ENCODE measurements at places on chromosomes 5 and 9.

DNA sequence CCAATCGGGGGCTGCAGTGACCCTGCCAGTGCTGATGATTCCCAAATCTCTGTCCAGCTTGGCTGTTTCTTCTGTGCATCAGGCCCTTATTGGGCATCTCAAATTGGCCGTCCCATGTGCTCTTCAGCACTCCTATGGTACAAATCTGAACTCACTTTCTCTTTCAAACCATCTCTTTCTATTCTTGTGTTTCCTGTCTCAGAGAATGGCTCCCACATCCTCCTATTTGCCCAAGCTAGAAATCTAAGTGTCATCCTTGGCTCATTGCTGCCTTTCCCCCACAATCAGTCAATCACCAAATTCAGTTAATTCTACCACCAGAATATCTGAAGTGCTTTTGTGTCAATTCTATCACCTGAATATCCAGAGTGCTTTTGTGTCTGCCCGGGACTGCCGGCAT is 336.6 kb downstream of the CWC27 start:
- DNase-seq = no peak

DNA sequence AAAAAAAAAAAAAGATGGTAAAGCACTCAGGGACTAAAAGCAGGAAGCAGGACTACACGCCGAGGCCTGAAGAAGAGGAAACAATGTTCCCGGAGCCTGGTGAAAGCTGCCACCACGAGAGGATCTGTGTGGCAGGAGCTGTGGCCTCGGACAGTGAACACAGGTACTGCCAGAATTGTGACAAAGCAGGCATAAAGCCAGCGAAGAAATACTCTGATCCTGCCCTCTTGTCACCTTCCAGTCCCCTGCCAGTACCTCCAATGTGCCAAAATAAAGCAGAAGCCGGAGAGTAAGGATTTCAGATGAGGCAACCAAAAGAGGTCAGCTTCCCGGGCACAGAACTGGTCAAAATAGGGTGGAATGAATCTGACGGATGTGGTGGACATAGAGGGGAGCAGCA is 211.5 kb upstream of the TARS1 start:
- DNase-seq = no peak

DNA sequence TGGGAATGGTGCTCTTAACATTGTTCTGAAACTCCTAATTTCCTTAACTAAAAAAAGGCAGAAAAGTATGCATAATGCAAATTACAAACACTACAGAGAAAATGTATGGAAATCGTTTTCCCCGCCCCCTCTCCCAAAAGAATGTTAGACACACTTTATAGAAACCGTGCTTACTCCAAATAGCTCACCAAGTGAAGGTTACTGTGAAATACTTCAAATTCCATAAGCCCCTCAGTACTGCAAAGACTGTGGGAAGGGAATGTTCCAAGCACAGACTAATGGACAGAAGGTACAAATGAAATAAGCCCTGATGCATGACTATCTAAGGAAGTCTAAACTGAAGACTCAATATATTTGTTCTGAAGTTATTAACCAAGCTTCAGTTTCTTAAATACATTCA is 12.5 kb downstream of the MAPKAP1 start:
- DNase-seq = no peak

DNA sequence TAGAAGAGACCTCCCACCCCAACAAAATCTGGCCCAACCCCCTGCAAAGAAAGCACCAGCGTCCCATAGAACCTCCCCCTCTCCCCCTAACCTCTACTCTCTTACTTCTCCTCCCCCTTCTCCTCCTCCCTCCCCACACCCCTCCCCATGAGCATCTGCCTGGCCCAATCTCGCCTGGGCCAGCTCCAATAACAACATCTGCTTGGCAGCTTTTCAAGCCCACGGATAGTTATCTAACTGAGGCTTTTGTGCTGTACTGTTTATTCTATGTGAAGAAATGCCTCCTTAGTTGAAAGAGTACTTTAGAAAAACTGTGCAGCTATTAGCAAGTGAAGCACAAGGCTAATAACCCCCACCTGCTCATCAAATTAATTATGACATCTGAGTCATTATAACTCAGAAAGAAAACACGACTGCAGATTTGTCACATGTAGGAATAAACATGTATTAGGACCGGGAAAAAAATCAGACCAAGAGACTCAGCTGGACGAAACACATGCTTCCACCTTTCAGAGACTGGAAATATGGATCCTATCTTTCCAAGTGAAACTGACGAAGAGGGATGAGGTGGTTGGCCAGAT is 42.8 kb downstream of the NFIB start:
- DNase-seq = no peak

DNA sequence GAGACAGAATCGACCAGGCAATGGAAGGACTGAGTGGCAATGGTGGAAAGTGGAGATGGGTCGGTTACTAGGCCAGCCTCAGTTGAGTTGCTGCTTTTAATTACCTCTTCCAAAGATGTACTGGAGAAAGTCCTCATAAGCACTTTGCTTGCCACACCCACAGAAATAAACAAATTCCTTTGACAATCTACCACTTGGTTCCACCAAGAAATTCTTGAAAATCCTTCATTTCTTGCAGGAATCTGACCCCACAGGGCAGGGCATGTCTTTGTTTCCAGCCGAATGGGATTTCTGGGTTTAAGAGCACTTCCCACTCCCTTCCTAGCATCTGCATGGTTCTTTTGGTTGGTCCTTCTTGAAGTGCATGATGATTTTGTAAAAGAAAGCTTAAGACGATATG is 54.5 kb downstream of the ADAMTS12 start:
- DNase-seq = no peak

DNA sequence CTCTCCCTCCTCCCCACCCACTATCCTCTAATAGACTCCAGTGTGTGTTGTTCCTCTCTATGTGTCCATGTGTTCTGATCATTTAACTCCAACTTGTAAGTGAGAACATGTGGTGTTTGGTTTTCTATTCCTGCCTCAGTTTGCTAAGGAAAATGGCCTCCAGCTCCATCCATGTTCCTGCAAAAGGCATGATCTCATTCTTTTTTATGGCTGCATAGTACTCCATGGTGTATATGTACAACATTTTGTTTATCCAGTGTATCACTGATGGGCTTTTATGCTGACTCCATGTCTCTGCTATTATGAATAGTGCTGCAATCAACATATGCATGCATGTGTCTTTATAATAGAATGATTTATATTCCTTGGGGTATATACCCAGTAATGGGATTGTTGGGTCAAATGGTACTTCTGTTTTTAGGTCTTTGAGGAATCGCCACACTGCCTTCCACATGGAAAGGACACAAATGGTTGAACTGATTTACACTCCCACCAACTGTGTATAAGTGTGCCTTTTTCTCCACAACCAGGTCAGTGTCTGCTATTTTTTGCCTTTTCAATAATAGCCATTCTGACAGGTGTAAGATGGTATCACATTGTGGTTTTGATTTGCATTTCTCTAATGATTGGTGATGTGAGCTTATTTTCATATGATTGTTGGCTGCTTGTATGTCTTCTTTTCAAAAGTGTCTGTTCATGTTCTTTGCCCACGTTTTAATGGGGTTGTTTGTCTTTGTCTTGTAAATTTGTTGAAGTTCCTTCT is 96.5 kb upstream of the DAB2 start:
- no peak for DNase-seq

DNA sequence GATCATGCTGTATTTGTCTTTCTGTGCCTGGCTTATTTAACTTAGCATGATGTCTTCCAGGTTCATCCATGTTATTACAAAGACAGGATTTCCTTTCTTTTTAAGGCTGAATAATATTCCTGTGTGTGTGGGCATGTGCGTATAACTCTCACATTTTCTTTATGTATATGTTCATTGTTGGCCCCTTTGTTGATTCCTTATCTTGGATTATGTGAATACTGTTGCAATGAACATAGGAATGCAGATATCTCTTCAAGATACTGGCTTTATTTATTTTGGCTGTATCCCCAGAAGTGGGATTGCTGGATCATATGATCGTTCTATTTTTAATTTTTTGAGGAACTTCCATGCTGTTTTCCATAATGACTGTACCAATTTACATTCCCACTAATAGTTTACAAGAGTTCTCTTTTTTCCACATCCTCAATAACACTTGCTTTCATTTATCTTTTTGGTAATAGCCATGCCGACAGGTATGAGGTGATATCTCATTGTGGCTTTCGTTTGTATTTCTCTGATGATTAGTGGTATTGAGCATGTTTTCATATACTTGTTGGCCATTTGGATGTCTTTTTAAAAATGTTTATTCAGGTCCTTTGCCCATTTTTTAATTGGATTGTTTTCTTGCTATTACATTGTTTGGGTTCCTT is 38.0 kb downstream of the CREBRF start:
- no peak for DNase-seq

- no peak for DNase-seq
Observed at GRCh38 chr5:86684222-86684621, 66.5 kb downstream of the COX7C start.

- DNase-seq = no peak
Observed at GRCh38 chr9:114060711-114061110, 17.4 kb downstream of the AMBP start.

DNA sequence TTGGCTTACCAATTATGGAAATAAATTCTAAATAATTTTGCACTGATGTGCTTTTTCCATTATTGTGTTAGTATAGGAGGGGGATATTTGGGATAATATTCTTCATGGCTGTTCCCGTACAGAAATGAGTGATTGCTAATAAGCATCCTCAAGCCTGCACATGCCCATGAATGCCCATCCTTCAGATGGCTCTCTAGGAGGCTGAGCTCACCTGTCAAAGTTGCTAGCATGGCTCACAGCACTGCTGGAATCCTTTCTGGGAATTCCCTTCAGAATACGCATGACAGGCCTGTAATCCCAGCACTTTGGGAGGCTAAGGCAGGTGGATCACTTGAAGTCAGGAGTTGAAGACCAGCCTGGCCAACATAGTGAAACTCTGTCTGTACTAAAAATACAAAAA is 124.1 kb downstream of the NXNL2 start:
- no peak for DNase-seq

DNA sequence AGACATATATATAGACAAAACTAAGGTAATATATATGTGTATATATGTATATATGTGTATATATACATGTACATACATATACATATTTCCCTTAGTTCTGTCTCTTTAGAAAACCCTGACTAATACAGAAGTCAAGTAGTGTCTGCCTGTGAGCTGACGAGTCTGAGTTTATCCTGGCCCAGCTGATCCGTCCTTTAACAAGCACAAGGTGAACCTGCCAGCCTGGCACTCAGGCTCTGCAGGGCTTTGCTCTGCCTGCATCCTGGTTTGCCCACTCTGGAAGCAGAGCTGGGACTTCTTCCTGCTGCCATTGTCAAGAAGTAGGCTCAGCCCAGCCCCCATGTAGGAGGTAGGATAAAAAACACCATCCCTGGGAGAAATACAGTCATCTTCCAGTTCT is 388.0 kb downstream of the ICE1 start:
- no peak for DNase-seq

- DNase-seq = no peak
Observed at GRCh38 chr9:72911816-72912215, 41.0 kb downstream of the ALDH1A1 start.

- DNase-seq = no peak
Observed at GRCh38 chr5:76781775-76782174, 37.1 kb upstream of the F2RL1 start.

GRCh38 chr5:55636177-55636576 is 75.9 kb downstream of the SLC38A9 start:
- no peak for DNase-seq

DNA sequence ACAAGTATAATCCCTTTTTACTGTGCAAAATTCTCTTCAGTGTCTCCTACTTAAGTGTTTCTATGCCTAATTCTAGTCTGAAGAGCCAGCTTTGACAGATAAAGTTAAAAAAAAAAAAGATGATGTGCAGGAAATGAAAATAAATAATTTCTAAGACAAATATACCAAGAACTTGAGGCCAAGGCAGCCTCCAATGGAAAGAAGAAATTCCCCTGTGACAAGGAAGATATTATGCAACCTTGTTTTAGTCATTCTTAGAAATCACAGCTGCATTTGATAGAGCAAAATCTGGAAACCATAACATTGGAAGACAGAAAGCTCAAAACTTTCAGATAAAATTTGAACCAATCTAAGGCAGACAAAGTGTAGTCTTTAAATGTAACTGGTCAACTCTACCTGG is 375.9 kb upstream of the TLE4 start:
- DNase-seq = no peak

DNA sequence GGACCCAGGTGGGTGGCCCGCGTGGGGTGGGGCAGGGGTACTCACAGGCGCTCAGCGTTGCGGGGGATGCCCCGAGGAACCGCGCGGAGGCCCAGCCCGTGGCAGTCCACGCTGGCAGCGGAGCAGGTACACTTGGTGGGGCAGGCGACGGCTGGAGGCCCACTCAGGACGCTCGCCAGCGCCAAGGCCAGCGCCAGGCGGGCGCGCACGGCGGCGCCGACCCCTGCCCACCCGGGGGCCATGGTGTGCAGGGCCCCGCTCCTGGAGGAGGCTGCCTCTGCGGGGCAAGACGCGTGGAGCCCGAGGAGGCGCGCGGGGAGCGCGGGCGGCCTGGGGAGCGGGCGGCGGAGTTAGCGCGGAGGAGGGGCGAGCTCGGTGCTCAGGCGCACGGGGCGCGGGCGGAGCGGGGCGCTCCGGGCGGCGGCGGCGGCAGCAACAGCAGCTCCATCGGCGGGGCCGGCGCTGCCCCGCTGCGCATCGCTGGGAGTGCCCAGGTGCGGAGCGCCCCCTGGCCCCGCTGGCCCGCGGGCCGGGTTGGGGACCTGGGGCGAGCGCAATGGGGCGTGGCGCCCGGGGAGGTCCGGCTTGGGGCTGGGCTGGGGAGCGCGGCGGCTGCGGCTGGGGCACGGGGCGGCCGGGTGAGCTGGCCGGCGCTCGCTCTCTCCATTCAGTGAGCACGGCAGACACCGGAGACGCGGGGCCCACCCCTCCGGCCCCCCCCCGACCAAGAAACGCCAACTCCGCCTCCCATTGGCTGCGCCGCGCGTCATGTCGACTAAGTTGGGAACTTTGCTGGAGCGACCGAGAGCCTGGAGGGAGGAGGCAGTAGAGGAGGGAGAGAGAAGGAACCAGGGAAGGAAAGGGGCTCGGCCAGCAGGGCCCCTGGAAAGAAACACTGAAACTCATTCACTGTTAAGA is at the start of gene SLIT3:
SLIT3 (minus strand) TSS at position 672 of the 918 bp plus-strand sequence; CDS start at position 242, 430 bp downstream.
- no peak for DNase-seq

DNA sequence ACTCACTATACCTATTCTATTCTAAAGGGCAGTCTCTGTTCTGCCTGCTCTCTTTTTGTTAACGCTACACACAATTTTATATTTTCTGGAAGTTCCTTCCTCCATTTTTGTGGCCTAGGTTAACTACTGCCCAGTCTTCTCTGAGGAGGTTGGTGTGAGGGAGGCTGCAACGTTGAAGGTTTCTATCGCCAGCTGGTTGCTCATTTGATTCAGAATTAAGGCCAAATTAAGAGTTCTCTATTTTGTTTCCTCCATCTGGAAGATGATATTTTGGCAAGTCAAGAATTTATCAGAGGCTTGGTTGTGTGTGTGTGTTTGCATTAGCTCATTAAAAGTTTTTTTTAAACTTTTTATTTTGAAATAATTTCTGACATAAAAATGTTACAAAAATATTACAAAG is 175.1 kb downstream of the ARHGAP26 start:
- no peak for DNase-seq
